WERI-Rb-1 (cell line): ENCODE measurements at places on chromosomes 4 and X.

DNA sequence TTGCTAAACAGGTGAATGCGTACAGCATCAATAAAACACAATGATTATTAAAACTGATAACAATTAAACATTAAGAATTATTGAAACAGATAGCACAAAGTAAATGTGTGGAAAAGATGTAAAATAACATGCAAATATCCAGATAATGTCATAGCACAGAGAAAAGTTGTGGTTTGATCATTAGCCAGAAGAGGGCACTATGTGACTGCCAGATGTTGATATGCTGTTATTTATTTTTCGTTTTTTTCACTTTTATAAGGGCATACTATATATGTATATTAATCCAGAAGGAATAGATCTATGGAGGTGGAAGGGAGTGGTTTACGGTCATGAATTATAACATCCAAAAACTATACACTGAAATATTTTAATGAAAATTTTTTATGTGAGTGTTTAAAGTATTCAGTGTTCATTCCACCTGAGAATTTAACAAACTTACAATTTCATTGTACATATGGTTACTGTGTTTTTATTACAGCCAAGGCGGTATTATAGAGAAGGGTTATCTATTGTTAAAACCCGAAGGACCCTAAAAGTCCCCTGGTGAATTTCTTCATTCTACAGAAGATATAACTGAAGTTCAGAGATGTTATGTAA is 211.9 kb upstream of the UGT8 start:
- DNase-seq, result no peak

- DNase-seq, result no peak
These were observed 99.1 kb upstream of the ADAD1 start for GRCh38 chr4:122279670-122280069.

DNA sequence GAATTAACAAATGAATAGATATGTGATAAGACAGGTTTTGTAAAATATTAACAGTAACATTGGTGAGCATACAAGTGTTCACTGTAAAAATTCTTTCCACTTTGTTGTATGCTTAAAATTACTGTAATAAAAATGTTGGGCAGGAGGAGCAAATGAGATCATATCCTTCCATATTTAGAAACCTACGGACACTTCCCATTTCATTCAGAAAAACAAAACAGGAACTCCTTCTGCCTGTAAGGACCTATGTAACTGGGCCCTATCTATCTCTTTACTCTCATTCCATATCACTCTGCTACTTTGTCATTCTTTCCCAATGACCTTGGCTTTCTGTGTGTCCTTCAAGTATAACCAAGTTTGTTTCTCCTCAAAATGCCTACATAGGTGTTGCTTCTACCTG is 53.7 kb upstream of the SLC39A8 start:
- no peak for DNase-seq

DNA sequence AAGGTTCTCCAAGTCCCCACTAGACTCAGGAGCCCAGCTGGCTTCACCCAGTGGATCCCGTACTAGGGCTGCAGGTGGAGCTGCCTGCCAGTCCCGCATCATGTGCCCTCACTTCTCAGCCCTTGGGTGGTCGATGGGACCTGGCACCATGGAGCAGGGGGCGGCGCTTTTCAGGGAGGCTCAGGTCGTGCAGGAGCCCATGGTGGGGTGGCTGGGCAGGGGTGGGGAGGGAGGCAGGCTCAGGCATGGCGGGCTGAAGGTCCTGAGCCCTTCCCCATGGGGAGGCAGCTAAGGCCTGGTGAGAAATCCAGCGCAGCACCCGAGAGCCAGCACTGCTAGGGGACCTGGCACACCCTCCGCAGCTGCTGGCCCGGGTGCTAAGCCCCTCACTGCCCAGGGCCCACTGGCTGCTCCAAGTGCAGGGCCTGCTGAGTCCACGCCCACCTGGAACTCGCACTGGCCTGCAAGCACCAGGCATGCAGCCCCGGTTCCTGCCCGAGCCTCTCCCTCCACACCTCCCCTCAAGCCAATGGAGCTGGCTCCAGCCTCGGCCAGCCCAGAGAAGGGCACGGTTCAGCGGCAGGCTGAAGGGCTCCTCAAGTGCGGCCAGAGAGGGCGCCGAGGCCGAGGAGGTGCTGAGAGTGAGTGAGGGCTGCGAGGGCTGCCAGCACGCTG is 72.7 kb upstream of the SLIT2 start:
- no peak for DNase-seq

GRCh38 chr4:139465922-139466321 is 12.0 kb downstream of the RAB33B start:
- no peak for DNase-seq
